NT2/D1 (cell line): ENCODE measurements at places on chromosomes 16 and 17.

GRCh38 chr16:28196387-28196987 is 15.3 kb downstream of the XPO6 start:
- no peak for DNase-seq

DNA sequence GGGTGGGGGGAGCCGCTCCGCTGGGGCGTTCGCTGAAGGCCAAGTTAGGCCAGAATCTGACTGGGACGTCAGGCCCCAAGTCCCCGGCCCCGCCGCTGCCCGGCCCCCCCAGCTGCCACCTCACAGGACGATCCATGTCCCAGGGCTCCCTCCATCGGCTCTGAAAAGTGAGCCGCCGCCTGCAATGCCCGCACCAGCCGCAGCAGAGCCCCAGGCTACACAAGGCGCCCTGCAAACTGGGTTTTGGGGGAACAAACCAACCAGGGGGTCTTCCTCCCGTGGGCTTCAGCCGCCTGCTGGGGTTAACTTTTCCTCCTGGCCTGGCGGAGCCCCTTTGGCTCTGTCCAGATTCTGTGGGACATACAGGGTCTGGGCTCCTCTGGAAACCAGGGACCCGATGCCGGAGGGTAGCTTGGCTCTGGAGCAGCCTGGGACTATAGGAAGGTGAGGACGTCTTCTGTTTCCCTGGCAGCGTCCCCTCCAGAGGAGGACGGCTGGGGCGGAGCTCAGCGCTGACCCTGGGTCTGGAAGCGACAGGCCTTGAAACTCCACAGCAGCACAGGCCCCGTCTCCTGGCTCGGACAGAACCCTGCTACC is 835 bp downstream of the NME4 start:
- no peak for DNase-seq

DNA sequence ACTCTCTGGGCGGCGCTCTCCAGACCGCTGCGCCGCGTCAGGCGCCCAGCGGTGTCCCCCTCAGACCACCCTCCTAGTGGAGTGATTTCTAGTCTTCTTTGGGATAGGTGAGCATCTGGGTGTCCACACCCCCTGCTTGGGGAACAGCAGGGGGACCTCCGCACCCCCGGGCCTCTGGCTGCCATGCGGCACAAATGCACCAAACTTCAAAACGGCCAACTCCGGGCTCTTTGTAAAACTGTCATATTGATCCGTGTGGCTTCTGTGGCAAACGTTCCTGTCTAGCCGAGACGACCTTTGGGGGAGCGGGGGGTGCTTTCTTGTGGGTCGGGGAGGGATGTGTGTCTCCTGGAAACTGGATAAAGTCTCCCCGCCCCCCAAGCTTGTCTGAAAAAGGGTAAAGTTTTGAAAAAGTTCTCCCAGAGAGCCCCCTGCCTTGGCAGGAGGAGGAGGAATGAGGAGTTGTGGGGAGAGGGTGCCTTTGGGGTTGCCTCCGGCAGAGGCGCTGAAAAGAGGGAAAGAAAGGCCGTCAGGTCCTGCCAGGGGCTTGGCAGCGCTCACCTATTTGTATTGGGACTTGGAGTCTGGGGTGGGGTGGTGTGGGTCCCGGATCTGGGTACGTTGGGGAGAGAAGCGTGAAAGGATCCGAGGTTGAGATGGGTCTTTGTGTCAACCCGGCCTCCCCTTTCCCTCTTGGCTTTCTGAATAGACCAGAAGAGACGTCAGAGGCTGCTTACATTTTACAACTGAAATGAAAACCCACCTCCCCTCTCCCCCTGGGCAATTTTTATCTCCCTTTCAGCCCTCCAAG is 2.2 kb upstream of the CHD3 start:
- no peak for DNase-seq

GRCh38 chr17:41263212-41263611 is 2.0 kb upstream of the KRTAP9-6 start:
- DNase-seq = no peak

DNA sequence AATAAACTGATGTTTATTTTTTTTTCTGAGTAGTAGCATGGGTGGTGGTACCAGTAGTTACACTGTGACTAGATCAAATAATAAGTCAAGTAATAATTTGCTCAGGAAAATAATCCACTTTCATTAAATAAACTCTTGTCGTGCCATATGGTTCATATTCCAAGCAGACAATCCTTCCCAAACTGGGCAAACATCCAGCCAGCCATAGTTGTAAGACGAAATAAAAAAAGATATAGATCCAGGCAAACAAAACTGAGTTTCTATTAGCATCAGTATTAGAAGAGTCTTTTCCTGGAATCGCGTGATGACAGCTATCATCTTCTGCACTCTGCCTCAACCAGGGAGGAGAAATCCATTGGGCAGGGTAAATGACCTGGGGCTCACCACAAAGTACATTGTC is 508.4 kb upstream of the GOT2 start:
- DNase-seq = no peak

- no peak for DNase-seq
Observed at GRCh38 chr17:74444406-74444805, 12.5 kb downstream of the GPRC5C start.

DNA sequence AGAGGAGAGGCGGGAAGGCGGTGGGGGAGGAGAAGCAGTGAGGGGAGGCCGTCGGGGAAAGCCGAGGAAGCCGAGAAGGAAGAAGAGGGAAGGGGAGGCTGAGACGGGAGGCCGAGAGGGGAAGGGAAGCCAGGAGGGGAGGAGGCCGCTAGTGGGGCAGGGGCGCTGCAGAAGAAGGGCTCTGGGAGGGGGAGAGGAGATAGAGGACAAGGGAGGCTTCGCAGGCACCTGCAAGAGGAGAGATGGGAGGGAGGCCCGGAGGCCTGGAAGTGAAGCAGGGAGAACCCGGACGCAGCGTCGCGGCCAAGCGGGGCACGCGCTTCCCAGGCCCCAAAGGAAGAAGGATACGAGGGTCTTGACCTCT is 2.3 kb downstream of the C17orf58 start:
- DNase-seq = no peak

DNA sequence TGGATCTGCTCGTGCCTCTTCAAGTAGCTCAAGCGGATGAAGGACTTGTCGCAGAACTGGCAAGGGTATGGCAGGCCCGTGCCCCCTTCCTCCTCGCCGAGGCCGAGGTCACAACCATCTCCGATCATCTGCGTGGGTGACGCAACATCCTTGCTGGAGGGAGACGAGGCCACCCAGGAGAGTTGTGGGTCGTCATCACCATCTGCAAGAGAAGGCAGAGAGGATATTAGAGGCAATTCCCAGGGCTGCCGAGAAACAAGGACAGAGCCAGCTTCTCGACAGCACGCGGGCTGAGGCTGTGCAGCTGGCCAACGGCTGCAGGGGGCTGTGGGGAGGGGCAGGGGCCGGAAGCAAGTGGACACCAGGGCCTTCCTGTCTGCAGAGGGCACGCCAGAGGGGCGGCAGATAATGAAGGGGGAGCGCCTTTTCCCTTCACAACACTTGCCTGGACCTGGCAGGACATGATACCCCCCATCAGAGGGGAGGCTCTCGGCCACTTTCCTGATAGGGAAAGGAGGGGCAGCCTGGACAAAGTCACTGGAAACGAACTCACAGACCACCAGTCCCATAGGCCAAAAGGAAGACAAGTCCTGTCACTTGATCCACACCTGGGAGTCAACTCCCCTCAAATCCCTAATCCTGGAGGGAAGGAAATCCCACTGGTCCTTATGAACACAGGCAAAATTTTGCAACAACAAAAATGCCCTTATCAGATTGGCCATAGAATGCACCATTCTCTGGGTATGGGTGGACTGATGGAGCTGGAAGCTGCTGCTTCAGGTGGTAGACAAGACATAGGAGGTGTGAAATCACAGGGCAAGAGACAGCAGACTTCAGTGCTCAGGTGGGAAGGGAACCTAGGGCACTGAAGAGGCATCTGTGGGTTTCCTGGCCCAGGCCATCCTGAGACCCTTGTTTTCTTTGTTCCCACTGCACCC is 217.0 kb downstream of the ZNF423 start:
- DNase-seq = no peak

- DNase-seq = no peak
Observed at GRCh38 chr17:43360376-43360738, 38.4 kb upstream of the ARL4D start.
